ENCODE measurements at places on chromosomes 4 and X.

GRCh38 chr4:94623126-94623911, 134.4 kb upstream of the BMPR1B start:
- no peak for DNase-seq

GRCh38 chr4:7191546-7192251, 639 bp upstream of the SORCS2 start:
- no peak for DNase-seq

DNA sequence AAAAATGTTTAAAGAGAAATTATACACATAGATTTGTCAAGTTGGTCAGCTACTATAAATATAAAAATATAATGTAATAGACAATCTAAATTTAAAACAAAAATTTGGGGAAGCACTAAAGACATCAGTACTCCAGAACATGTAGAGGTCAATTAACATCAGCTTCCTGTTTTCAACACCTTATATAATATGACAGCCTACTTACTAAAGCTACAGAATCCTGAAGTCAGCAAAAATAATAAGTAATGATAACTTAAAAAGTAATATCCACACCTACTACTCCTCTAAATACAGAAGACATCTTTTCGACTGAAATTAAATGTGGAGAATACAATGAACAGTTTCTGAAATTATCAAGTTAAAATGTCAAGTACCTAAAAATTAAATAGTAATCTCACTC, 118.6 kb downstream of the LRBA start:
- no peak for DNase-seq

DNA sequence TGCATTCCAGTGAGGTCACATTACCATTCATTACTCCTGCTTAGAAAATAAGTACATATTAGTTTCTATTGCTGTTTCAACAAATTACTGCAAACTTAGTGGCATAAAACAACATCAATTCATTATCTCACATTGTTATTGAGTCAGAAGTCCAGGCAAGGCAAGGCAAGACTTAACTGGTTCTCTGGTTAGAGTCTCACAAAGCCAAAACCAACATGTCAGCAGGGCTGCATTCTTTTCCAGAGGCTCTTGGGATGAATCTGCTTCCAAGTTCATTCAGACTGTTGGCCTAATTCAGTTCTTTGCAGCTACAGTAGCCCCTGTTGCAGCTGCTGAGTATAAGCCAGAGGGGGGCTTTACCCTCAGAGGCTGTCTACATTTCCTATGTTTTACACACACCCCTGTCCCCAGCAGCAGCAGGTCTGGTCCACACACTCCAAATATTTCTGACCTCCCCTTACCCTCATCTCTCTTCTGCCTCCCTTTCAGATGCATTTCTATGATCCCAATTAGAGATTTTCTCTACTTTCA, 892.1 kb upstream of the EPHA5 start:
- no peak for DNase-seq

DNA sequence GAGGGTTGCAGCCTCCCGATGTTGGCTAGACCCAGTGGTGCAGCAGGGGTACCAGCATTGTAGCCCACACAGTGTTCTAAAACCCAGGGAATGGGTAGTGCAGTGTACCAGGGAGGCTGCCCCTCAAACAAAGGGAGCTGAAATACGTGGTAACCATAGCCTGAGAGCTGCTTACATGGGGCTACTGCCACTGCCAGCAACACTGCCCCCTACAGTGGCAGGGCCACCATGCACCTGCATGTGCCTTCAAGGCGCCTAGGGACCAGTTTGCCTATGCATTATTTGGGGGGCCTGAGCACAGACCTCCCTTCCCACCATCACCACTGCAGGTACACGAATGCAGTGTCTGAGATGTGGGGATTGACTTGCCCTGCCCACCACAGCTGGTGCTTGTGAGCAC, 21.0 kb upstream of the BMP15 start:
- no peak for DNase-seq

Measured in stimulated activated CD4-positive, alpha-beta T cell treated with anti-CD3 and anti-CD28 coated beads, Interleukin-1b, Interleukin-23, amount 100 ng/mL, for 48 hours (primary cell).